ENCODE measurements at places on chromosomes 4 and X.
A peak's percentile ranks its signal among the peaks of the same experiment; 100 is the strongest.

DNA sequence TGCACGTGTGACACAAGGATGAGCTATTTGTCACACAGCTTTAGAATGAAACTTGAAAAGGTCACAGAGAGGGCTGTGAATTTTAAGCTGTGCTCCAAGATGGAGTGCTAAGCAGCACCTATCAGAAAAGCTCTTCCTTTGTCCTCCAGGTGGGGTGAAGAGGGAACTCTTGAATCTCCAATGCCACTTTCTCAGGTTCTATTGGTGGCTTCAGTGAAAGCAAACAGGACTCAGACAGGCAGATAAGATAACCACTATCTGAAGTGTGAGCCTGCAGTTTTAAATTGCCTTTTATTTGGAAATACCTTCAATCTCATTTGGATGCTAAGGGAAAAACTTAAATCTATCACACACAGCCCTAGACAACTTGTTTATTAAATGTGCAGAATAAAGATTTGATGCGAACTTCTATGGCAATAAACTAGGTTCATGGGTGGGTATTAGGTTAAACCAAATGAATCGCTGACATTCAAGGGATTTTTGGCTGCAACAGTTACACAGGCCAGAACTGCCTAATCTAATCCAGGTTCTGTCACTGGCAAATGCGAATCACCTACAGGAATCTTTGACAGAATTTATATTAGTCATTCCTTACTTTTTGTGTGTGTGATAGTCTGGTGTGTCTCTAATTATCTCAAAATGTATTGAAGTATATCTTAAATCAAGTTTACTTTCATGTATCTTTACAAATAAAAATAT is 13.6 kb upstream of the PDGFRA start:
- DNase-seq: no peak

GRCh38 chrX:34144246-34144645 is 12.1 kb upstream of the FAM47A start:
- DNase-seq: no peak

DNA sequence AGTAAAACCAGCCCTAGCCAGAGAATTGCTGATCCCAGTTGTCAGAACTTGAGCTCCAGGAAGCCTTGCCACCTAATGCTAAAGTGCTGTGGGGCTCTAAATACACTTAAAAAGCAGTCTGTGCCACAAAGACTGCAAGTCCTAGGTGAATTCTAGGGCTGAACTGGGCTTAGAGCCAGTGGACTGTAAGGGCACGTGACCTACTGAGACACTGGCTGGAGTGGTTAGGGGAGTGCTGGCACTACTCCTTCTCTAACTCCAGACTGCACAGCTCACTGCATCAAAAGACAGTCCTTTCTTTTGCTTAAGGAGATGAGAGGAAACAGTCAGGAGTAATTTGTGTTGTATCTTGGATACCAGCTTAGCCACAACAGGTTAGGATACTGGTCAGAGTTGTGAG is 1240.2 kb downstream of the FAM133A start:
- DNase-seq: no peak

GRCh38 chr4:146095860-146096259 is 79.7 kb upstream of the LSM6 start:
- no peak for DNase-seq

DNA sequence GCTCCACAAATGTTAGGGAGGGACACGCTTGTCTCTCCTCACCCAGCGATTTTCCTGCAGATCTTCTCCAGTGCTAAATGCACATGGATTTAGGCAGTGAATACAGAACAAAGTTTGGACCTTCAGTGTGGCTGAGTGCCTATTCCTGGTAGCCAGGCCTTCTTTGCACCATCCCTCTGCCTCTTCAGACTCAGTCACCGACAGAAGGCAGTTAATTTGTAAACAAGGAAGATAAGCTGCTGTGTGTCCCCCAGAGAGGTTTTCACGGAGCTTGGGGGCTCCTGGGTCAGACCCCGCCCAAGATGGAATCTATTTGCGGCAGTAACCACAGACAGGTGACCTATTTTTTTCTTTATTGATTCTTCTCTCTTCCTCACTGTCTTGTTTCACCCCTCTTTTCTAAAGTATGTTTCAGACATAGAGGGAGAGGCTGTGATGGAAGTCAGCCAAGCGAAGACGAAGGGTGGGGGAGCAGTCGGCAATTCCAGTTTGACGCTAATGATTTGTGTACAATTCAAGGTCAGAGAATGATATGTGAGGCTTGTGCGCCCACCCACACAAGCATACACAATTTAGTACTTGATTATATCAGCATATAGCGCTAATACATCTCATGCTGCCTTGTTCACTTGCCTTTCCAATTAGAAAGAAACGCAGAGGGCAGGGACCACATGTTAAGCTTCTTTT is 200.8 kb downstream of the MGST2 start:
- DNase-seq: no peak

- no peak for DNase-seq
Observed at GRCh38 chr4:101264512-101264911, 82.8 kb downstream of the PPP3CA start.

GRCh38 chr4:89222170-89222569 is 85.4 kb downstream of the GPRIN3 start:
- DNase-seq: no peak

DNA sequence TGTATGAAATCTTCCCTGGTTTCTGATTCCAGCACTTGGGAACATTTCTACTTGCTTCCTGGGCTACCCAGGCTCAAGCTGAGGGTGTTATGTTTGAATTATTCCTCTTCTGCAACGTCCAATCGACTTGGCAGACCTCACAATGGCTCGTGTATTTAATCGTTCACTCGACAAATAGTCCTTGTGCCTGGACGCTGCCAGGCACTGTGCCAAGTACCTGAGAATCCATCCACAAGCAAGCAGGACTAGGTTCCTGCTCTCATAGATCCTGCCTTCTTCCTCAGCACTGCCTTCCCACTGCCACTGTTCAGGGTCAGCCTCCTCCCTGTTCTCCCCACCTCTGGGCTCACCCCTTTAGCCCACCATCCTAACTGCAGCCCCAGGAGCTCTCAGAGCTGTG is 113.3 kb downstream of the EFNB1 start:
- no peak for DNase-seq

DNA sequence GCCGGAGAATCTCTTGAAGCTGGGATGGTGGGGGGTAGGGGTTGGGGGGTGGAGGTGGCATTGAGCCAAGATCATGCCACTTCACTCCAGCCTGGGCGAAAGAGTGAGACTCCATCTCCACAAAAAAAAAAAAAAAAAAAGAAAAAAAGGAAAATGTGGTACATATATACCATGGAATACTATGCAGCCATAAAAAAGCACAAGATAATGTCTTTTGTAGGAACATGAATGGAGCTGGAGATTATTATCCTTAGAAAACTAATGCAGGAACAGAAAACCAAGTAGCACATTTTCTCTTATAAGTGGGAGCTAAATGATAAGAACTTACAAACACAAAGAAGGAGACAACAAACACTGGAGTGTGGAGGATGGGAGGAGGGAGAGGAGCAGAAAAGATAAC is 188.5 kb downstream of the APBB2 start:
- DNase-seq: no peak

- DNase-seq: peak; percentile 32
Observed at GRCh38 chr4:48665555-48666186, 114.4 kb downstream of the FRYL start.
